ENCODE measurements at places on chromosomes 4 and X.

DNA sequence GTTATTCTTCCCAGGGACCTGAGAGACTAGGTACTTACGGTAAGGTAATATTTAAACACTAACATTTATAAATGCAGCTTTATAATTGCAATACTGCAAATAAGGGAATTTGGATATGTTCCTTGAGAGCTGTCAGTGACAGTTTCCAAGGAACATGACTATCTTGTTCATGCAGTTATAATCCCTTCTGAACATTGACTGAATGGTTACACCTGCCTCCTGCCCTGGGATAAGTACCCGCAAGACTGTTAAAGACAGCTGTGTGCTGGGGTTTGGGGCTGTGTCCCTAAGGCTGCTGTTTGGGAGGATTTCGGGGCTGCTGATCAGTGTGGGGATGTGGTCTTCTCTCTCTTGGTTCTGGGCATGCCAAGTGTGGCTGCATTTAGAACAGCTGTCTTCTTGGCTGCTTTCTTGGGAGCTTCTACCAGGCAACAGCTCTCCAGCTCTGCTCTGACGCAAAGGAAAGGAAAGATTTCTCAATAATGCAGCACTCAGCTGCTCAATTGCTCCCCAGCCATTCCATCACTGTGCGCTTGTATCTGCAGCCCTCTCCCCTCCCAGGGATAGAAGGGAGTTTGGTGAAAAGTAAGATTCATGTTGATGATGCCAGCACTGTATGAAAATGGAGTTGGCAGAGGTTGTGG, 298.8 kb upstream of the TAPT1 start:
- no peak for DNase-seq

GRCh38 chr4:74433541-74434172, 11.3 kb upstream of the AREG start:
- no peak for DNase-seq

DNA sequence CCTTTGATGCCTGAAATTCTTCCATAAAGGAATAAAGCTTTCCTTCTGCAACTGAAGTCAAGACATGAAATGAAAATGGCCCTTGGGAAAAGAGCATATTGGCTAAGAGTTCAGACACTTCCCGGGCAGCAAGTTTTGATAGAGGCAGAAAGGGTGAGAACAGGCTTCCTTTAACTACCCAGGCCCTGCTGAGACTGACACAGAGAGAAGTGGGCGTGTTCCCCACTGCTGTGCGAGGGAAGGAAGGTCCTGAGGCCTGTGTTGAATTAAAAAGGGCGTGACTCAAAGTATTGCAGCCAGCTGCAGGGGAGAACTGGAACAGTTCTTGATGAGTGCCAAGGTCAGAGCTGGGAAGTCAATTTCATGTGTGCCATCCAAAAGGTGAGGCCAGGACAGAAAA, 33.9 kb upstream of the ADGRG2 start:
- DNase-seq = no peak

GRCh38 chrX:14073556-14073955, 43.9 kb upstream of the GEMIN8 start:
- no peak for DNase-seq

DNA sequence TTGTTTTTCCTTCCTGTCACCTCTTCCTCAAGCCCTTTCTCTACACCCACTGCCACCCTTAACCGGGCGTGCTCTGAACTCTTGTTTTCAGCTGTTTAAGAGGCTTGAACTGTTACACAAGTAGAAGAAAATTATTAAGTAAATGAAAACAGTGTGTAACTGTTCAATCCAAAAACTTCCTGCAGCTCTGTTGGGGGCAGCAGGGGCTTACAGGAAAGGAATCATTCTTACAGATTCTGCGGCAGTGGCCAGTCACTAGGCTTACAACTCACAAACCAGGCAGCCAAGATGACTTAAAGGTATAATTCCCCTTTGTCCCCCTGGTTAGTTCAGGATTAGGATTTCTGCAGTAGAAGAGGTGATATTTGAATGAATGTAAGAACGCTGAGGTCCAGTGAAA, 70.2 kb upstream of the ETNPPL start:
- no peak for DNase-seq

GRCh38 chr4:146943691-146944375, 1.8 kb downstream of the TTC29 start:
- DNase-seq = no peak

GRCh38 chr4:151688003-151688784, 72.6 kb downstream of the GATB start:
- no peak for DNase-seq

DNA sequence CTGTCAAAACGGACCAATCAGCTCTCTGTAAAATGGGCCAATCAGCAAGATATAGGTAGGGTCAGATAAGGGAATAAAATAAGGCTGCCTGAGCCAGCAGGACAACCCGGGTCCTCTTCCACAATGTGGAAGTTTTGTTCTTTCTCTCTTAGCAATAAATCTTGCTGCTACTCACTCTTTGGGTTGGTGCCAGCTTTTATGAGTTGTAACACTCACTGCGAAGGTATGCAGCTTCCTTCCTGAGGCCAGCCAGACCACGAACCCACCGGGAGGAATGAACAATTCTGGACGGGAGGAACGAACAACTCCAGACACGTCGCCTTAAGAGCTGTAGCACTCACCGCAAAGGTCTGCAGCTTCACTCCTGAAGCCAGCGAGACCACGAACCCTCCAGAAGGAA, 287.8 kb downstream of the RAPGEF2 start:
- no peak for DNase-seq

Data from stimulated activated CD4-positive, alpha-beta T cell treated with anti-CD3 and anti-CD28 coated beads, TNF-alpha, amount 100 ng/mL, for 48 hours (primary cell).